NCI-H2029 (cell line): ENCODE measurements at places on chromosomes 1 and 21.

DNA sequence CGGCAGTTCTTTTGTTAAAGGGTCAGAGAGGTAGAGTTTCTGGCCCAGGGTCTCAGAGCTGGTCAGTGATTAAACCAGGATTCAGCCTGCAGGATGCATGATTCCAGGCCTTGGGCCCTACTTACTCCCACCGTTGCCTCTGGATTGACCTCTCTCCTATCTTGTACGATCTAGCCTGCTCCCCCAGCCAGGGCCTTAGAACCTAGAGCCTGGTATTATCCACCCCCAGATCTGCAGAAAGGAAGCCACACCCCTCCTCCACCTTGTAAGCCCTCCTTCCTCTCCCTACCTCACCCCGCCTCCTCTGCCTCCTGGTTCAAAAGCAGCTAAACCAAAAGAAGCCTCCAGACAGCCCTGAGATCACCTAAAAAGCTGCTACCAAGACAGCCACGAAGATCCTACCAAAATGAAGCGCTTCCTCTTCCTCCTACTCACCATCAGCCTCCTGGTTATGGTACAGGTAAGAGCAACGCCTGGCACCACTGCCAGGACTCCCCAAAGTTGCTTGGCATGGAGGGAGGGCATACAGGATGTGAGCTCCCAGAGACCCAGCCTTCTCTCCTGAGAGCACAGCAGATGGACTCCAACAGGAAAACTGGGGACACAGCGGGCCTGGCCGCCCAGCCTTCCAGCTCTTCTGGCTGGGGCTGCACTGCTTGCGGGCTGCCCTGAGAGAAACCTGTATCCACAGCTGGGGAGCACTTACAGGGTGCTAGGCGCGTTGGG, at the start of gene CD52:
Gene CD52, plus strand, starts transcription at position 347 of the 726 bp plus-strand sequence. Its CDS starts 60 bp downstream, at position 407.
- DNase-seq = no peak

DNA sequence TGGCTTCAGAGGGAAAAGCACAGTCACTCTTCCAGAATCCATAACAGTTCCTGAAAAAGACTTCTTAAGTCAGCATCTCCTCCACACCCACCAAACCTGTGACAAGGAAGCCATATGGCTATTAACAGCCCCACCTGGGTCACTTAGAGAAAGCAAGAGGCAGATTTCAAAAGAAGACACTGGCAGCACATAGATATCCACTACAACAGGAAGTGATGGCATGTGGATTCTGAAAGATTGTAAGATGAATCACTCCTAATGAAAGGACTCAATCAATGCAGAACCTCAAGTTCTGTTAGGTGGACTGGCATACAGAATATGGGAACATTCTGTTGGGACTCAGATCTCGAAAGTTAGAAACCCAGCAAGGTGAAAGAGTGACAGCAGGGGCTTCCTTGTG, 365.9 kb downstream of the TGFB2 start:
- DNase-seq = no peak

DNA sequence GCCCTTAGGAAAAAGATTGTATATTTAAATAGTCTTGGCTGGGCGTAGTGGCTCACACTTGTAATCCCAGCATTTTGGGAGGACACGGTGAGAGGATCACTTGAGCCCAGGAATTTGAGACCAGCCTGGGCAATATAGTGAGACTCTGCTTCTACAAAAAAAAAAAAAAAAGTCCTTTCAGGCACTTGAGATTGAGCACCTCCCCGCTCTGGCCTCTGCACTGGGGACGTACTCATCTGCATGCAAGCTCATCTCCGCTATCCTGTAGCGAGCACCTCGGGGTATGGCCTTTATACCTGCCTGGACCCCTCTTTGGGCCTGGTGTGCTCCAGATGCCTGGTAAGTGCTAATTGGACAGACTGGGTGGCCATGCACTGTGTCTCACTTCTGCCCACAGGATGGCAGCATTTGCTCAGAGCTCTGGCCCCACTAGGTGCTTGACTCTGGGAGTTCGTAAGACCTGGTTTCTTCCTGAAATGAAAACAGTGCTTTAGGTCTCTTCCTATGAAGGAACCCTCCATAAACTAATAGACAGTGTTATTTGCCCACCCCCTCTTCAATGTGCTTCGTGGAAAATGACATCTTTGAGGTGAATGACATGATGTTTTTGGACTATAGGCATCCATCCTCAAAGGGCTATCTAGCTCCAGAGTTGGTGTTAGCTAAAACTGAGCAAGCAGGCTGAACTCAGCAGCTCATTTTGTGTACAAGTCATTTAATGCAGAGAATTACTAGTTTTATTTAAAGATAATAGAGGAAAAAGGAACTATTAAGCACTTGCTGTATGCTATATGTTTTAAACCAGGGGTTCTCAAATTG, 61.7 kb upstream of the ADAR start:
- DNase-seq = peak; percentile 56

GRCh38 chr1:232992227-232992626, 41.8 kb downstream of the NTPCR start:
- no peak for DNase-seq

DNA sequence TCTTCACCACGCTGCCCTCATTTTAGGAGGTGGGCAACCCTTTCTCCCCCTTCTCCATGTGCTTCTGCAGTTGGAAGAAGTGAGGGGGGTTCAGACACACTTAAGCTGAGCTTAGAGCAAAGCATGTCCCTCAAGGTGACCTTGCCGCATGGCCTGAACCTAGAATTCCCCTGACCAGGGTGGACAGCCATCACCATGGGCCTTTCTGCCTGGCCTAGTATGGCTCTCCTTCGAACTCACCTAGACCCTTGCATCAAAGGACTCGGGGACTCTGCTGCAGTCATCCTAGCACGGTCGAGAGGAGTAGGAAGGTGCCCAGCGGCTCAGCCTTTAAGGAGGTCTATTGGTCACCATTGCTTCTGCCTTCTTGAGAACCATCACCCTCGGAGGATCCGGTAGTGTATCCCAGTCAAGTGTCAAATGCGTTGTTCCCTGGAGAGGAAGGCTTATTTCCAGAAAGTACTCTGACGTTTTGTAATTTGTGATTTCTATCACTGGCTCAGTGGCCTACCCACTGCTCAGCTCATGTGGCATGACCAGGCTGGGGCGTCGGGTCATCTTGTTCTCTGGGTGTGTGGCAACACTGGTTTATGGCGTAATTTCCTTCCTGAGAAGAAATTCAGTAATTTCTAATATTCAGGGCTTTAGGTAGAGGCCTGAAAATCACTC, at the start of gene KCNE1:
Gene KCNE1, minus strand, starts transcription at position 424 of the 669 bp plus-strand sequence. CDS start 62,576 bp downstream, outside the sequence.
- DNase-seq = no peak

DNA sequence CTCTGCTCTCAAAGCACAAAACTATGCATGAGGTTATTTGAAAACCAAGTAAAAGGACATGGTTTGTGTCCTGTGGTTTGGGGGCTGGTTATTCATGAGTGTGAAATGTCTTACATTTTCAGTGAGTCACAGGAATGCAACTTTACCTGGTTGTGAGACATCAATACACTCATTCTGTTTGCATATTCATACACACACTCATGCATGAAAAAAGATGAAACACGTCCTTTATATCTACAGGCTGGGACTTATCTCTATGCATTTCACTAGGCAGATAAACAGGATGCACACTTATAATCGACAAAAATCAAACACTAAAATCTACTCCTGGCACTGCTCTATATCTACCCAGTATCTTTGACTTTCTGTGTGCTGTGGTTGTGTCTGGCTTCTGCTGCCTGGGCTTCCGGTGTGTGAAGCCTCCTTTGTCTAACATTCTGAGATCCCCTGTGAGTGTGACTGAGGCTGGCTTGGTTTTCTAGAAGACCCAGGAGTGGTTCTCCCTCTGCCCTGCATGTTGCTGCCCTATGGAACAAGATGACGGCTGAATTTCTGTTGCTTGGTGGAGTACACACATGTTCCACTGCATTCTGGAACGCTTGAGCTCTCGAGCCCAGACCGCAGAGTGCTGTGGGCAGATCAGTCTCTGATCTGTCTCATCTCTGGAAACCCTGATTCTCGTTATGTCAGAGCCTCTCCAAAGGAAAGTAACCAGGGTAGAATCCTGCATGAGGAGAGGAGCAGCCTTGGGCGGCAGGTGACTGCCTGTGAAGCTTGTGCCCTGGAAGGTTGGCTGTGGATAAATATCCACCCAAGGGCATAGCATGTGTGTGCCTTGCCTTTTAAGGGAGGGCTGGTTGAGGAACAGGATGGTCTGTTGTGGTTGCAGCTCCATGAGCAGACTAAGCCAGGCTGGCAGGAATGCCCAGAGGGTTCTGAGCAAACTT, 19.7 kb upstream of the FASLG start:
- DNase-seq = no peak

GRCh38 chr1:156140879-156141707, 12.3 kb upstream of the SEMA4A start:
- no peak for DNase-seq

DNA sequence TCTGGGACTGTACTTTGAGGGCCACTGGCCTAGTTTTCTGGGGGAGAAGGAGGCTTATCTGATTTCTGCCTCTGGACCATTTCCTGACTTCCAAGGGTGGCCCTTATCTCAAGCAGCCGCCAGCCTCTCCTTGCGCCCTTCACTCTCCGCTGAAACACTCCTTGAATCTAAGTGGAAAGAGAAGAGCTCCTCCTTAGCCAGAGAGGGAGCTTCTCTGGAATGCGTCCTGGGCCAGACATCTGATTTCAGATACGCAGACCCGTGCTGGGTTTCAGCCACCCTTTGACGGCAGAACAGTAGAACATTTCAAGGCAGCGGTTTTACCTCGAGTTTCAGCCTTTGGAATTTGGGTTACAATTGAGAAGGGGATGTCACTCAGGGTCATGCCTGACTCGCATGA, 308.0 kb downstream of the CAMTA1 start:
- no peak for DNase-seq

DNA sequence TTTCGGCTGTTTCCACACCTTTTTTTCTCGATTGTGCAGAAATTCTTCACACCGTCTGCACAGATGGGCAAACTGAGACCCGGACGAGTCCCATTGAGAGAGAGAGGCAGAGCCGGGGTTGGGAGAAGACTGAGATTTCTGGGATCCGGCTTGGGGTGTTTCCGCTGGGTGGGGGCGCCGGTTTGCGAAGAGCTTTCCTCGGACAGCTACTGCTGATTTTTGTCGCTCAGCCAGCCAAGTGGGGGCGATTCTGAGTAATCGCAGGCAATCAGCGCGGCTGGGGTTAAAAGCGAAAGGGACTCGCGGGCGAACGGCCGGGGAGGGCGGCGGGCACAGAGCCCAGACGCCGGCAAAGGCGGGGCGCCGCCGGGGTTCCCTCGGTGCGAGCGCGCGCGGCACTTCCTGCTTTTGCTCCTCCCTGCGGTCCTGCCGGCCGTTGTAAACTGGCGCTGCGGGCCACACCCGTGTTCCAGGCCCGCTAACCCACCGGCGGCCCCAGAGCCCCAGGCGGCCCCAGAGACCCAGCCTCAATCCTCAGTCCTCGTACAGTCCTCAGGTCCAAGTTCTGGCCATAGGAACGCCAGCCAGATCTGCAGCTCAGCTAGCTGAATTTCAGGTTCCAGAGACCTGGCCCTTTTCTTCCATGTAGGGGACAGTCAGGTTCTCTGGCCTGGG, 32.4 kb upstream of the JUN start:
- DNase-seq = peak; percentile 93

DNA sequence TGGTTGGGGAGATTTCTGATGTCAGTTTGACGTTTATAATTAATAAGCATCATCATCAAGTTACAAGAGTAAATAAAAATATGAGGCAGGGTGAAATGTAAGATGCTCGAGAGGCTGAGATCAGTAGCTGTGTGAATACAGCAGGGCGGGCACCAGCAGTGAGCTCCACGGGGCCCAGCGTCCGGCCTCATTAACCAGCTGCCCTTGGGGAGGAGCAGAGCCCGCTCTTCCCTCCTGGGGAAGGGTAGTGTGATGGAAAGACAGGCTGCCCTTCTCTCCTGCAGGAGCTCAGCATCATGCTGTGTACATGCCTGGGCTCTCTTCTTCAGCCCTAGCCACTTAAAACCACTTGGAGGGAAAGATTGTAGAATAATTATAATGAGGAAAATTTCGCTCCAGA, 23.4 kb downstream of the PDE9A start:
- DNase-seq = no peak

DNA sequence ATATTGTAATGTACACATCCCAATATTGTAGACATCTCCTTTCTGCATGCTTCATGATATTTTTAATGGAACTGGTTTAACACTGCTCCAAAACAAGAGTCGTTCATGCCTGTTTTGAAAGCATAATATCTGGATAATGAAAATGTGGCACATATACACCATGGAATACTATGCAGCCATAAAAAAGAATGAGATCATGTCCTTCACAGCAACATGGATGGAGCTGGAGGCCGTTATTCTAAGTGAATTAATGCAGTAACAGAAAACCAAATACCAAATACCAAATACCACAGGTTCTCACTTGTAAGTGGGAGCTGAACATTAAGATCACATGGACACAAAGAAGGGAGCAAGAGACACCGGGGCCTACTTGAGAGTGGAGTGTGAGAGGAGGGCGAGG, 92.2 kb upstream of the C1orf105 start:
- no peak for DNase-seq

GRCh38 chr1:24827379-24828135, 82.3 kb downstream of the CLIC4 start:
- DNase-seq = no peak

DNA sequence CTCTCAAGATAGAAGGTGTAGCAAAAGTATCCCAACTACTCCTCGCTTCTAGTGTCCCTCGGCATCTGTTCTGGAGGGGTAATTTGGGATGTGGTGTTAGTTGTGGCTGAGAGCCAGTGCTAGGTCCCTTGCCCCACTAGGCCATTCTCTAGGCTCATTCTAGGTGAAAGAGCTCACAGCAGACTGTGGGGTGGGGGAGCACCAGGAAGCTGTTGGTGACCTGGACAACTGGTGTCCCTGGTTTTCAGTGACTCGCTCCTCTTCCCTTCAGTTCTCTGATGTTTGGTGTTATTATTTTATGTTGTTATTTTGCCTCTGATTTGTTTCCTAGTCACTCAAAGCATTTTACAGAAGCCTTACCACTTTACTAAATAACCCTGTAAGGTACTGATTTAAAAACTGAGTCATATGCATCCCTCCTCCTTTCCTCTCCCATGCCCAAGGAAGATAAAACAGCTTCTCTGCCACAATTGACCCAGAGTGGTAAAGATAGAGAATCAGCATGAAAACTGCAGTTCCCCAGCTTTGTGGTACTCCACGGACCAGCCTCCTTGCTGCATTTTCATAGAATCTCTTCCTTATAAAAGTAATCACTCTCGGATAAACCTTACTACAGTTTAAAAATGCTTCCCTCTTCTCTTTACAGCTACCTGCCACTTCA, 14.1 kb downstream of the DYRK3 start:
- no peak for DNase-seq

DNA sequence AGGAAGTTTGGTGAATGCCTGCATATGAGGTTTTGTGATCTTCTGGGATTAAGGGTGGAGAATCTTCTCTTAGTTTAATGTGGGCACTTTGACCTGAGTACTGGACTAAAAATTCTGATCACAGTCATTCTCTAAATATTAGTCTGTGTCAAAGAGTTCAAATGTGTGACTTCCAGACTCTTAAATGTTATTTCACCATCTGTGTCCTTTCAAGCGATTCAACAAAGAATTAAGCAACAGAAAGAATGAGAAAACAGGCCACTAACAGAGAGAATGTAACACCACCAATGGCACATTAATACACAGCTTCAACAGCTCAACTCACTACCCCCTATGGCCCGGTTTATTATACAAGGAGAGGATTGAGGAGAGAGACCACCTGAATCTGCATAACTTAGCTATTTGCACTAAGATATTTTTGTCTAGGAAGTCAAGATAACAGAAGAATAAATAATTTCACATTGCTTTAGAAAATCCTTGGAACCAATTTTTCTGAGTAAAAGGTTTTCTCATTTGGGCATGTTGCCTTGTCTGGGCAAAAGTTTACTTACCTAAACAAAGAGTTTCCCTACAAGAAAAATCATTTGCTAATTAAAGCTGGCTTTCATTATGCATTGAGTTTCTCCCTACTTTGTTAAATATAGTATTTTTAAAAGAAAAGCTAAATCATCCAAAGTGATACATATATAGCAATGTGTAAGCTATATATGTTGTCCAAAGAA, 1313.7 kb downstream of the NCAM2 start:
- DNase-seq = no peak

GRCh38 chr1:197464044-197464443, 196.0 kb downstream of the CRB1 start:
- no peak for DNase-seq
